ENCODE measurements at places on chromosomes 7 and 10.

- no peak for DNase-seq
Observed at GRCh38 chr10:120423431-120424197, 33.4 kb upstream of the PLPP4 start.

DNA sequence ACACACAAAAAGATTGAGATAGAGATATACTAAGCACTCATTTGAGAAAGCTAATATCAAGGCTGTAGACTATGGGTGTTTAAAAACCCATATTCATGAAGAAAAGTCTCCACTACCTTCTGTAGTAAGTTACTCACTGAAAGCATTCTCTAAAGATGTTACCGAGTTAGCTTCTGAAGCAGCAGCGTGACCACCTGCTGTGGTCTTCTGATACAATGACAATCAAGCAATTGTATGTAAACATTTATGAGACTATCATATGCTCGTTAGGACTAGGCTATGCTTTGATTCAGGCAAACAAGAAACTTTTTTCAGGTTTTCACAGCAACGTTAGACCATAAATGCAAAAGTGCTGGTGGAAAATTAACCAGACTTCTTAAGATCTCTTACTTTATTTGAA, 11.2 kb downstream of the RHOBTB1 start:
- DNase-seq: no peak

GRCh38 chr7:66206934-66207240, 1.8 kb downstream of the TPST1 start:
- DNase-seq: no peak

GRCh38 chr10:132100091-132100481, 34.3 kb downstream of the JAKMIP3 start:
- DNase-seq: no peak

DNA sequence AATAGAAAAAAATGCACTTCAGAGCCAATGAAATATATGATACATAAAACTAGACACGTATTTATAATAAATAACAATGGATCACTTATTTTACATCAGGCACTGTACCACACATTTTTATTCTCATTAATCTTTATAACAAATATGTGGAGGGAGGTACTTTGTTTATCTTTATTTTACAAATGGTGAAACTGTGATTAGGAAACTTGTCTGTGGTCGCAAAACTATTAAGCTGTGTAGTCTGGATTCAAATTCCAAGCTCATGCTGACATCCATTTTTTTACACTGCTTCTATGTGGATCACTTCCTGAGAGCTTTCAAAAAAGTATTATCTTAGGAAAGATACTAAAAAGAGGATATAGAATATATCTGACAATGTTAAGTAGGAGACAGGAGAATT, 978.6 kb downstream of the SORCS1 start:
- no peak for DNase-seq

- DNase-seq: no peak
Observed at GRCh38 chr7:74193054-74193453, 16.8 kb upstream of the LAT2 start.

DNA sequence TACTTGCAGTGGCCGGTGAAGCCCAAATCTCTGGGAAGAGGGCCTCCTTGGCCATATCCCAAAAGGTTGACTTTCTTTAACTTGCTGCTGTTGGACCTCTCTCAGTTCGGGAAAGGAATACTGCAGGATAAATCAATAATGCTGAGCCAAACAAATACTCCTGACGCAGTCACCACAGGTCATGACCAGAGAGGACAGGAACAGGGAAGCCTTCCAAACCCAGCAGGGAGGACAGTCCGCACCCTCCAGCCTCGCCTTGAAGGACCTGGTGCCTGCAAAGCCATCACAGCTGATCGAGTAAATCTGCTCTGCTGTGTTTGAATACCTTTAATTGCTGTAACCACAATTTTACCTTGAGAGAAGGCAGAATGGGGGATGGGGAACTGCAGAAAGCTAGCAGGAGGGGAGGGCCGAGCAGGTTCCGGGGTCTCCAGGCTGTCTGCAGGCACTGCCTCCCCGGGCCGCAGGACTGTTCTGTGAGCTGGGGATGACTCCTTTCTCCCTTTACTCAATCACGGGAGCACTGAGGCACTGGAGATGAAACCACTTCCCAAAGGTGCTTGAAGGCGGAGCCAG, 20.8 kb upstream of the INSIG1 start:
- DNase-seq: no peak

Measured in CD8-positive, alpha-beta T cell (primary cell).